Right hindlimb (tissue), 1 donor: ENCODE measurements at places on chromosomes 13 and 19.

GRCh38 chr19:11457831-11458230 lies 22.4 kb downstream of the PRKCSH start:
- no peak for DNase-seq

GRCh38 chr13:39656325-39656677 lies 839 bp downstream of the COG6 start:
- no peak for DNase-seq

GRCh38 chr13:107006661-107007060 lies 438.7 kb upstream of the ARGLU1 start:
- no peak for DNase-seq

DNA sequence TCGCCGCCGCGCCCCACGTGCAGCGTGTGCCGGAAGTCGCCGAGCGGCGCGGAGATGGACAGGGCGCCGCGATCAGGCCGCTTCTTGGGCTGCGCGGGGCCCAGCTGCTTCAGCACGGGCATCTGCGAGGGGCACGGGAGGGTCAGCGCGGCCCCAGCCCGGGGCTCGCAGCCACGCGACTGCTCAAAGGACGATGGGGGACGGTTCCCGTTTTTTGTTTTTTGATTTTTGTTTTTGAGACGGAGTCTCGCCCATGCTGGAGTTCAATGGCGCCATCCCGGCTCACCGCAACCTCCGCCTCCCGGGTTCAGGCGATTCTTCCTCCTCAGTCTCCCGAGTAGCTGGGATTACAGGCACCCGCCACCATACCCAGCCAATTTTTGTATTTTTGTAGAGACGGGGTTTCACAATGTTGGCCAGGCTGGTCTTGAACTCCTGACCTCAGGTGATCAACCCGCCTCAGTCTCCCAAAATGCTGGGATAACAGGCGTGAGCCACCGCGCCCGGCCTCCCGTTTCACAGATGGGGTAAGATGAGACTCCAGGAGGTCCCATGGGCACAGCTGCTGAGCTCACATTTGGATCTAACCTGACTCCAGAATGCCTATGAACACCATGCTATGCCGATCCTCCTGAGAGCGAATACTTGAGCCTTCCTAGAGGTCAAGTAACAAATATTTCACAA lies 2.0 kb upstream of the LENG9 start:
- no peak for DNase-seq
